ENCODE measurements at places on chromosomes 2 and 18.

GRCh38 chr2:170307555-170308351, 129.8 kb downstream of the MYO3B start:
- no peak for DNase-seq

DNA sequence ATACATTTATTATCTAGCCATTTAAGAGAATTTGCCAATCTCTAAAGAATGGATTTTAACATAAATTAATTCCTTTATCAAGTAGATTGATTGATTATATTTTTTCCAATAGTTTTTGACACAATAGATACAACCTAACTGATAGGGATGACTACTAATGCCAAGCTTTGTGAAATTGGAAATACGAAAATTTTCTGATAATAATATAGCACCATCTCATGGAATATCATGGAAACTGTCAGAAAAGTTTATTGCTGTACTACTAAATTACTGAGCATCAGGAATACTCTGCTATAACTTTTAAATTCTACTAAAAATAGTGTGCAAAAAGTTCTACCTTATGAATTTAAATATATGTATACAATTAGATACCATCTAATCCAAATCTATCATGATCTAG, 101.8 kb upstream of the MAP2 start:
- DNase-seq = no peak

DNA sequence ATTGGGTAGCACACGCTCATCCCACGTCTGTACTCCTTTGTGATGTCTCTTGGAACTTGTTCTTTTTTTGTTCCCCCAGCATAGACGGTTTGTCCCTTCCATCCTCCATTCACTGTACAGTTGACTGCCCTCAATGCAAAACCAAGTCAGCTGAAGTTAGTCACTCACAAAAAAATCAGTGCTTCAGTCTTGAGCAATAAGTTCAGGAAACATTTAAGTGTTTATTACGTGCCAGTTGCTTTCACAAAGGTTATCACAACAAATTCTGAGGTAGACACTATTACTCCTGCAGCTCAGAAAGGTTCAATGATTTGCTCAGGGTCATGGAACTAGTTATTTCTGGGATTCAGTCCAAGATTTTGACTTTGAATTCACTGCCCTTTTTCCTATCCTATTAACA, 102.2 kb downstream of the PDE1A start:
- DNase-seq = no peak

DNA sequence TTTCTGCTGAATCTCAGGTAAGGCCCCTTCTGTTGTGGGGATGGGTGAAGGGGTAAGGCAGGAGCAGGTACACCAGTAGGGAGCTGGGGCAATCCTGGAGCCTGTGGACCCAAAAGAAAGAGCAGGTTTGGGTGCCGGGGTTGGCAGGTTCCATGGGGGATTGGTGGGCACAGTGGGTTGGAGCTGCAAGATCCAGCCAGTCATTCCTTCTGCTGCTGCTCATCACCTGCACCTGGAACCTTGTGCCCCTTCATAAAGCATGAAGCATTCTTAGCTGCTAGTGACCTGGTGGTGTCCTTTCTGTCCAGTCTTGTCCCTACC, 24.9 kb downstream of the FHOD3 start:
- DNase-seq = no peak

GRCh38 chr2:29987146-29987545, 65.8 kb upstream of the ALK start:
- no peak for DNase-seq

- no peak for DNase-seq
These were observed 532.9 kb upstream of the CRIM1 start for GRCh38 chr2:35822716-35823115.
